Muscle of arm (tissue), 14 donors: ENCODE measurements at places on chromosomes 1 and 21.

- DNase-seq = no peak
Observed at GRCh38 chr1:247301176-247301540, 30.5 kb downstream of the ZNF496 start.

GRCh38 chr1:200684015-200684414 lies 14.3 kb upstream of the DDX59 start:
- DNase-seq = no peak

DNA sequence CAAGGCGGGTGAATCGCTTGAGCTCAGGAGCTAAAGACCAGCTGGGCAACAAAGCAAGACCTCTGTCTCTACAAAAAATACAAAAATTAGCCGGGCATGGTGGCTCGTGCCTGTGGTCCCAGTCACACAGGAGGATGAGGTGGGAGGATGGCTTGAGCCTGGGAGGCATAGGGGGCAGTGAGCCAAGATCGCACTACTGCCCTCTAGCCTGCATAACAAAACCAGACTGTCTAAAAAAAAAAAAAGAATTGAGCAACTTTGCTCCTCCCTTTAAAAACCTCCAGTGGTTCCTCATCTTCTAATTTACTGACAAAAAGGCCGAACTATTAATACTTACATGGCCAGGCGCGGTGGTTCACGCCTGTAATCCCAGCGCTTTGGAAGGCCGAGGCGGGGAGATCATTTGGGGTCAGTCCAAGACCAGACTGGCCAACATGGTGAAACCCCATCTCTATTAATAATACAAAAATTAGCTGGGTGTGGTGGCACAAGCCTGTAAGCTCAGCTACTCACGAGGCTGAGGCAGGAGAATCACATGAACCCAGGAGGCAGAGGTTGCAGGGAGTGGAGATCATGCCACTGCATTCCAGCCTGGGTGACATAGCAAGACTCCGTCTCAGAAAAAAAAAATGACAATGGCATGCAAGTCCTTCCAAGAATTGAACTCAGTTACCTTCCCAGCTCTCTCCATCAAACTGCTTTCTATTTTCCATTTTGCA lies 4.4 kb downstream of the ACBD3 start:
- DNase-seq = peak; percentile 15

GRCh38 chr1:35443768-35444518 lies 113.3 kb downstream of the KIAA0319L start:
- DNase-seq = no peak

DNA sequence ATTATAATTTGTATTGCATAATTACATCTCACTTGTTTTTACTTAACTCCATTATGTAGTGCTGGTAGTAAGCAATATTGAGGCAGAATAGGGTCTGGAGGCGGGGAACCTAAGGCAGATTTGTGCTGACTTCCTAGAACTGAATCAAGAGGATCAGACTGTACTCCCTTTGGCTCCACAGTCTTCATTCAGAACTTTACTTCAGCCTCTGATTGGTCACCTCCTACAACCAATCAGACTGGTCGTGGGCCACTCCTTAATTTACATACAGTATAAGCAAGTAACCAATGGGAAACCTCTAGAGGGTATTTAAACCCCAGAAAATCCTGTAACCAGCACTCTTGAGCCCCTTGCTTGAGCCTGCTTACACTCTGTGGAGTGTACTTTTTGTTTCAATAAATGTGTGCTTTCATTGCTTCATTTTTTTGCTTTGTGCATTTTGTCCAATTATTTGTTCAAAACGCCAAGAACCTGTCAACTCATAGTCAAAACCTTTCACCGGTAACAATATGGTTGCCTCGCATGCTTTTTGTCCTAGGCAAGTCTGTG lies 31.6 kb downstream of the ZBTB8OS start:
- DNase-seq = no peak
